ENCODE measurements at places on chromosomes 4 and X. TPM values are rescaled to one million over a fixed set of nuclear protein-coding genes. Genes with fewer than 3 reads are reported as not detected.

TBC1D9 gene
- 17.7 TPM for polyA plus RNA-seq

PLAC1 gene
- 4.0 TPM for polyA plus RNA-seq

COX7B2 gene
- not detected for polyA plus RNA-seq

- no peak for DNase-seq
Measured at GRCh38 chr4:6272863-6273660, 3.4 kb downstream of the WFS1 start.

GRCh38 chr4:4443821-4444220 lies 56.9 kb downstream of the NSG1 start:
- no peak for DNase-seq

DNA sequence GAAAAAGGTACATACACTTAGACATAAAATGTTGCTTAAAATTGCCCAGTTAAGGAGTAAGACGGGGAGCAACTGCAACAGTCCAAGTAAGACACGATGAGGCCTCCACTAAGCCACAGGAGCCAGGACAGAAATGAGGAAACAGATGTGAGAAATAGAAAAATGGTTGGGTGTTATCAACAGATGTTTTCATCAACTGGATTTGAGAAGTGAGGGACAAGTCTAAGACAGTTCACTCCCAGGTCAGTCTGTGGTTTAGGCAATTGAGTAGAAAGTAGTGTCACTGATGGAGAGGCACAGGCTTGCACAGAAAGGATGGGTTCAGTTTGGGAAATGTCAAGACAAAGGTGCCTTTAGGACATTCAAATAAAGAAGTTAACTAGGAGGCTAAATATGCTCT lies 23.5 kb upstream of the PHF8 start:
- DNase-seq: no peak

- peak; percentile 61 for DNase-seq
Measured at GRCh38 chr4:165464813-165465381, 86.1 kb downstream of the CPE start.

GRCh38 chr4:122000849-122001248 lies 49.0 kb upstream of the TRPC3 start:
- no peak for DNase-seq
